A549 treated with GW870086 at 1 μM for 4 hours (cell line): ENCODE measurements at places on chromosomes 3 and 15. TPM values are rescaled to one million over a fixed set of nuclear protein-coding genes. Genes with fewer than 3 reads are reported as not detected.

C2CD4A gene
- 0.07 to 0.40 TPM (median 0.19 TPM) in 5 replicates for total RNA-seq

OR5K2 gene
- not detected in 5 replicates for total RNA-seq

VWA5B2 gene
- 0.33 to 0.62 TPM (median 0.52 TPM) in 5 replicates for total RNA-seq

CCRL2 gene
- 0.09 to 0.15 TPM in 2 of 5 replicates, not detected in the others for total RNA-seq

IGSF11 gene
- total RNA-seq = 3.8 to 5.6 TPM (median 4.9 TPM) in 5 replicates

CLCN2 gene
- total RNA-seq = 4.8 to 6.6 TPM (median 5.9 TPM) in 5 replicates

C3orf85 gene
- not detected in 5 replicates for total RNA-seq

TMCO5A gene
- not detected in 5 replicates for total RNA-seq

RTP1 gene
- total RNA-seq = not detected in 5 replicates
